NCI-H1417 treated with DMSO at 0.1 percent for 48 hours (cell line): ENCODE measurements at places on chromosomes 7 and 10.

DNA sequence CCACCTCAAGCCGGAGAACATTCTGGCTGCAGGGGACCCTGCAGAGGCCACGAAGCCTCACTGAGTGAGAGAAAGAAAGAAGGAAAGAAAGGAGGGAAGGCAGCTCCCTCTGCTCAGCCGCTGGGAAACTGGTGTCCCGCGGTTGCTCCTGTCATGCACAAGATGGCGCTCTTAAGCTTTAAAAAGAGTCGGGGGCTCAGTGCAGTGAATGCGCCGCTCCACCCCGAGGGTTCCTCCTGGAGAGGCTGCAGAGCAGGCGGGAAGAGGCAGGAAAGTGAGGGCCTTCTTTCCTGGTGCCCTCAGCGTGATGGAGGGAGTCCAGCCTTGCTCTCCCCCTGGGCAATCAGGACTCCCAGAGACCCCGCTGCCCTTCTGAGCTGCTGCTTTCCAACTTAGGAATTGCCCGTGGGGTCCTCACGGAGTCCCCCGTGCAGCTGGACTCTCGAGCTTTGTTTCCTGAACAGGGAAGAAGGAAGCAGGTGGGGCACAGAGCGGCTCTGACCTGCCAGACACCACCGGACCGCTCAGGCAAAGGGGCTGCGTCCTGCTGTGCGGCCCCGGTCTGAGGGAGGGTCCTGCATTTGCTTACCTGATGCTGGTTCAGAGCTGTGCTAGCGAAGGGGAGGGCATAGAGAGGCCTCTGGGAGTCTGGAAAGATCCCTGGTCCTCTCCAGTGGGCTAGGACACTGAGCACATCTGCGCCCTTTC, 141.9 kb upstream of the MKI67 start:
- no peak for DNase-seq

GRCh38 chr7:104775531-104775930, 238.5 kb upstream of the KMT2E start:
- DNase-seq = no peak

DNA sequence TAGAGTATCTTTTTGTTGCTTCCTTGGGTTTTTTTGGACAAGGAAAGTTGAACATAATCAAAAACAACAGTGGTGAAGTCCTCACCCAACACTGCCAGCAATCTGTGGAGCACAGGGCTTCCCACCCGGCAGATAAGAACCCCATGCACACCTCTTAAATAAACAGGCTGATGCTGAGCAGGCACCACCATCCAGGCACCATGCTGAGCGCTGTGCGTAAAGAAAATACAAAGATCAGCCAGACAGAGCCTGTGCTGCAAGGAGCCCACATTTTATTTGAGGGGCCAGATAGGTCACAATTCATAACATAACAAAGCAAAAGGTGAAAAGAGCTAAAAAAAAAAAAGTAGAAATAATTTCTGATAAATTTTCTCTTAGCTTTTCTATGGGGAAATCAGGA, 231.2 kb downstream of the PTPRN2 start:
- DNase-seq = no peak

- no peak for DNase-seq
Observed at GRCh38 chr10:94225589-94225988, 137.2 kb downstream of the NOC3L start.

- DNase-seq = no peak
Observed at GRCh38 chr7:76411626-76412025, 2.1 kb upstream of the SSC4D start.

GRCh38 chr10:87578160-87578841, 73.6 kb downstream of the MINPP1 start:
- DNase-seq = no peak

DNA sequence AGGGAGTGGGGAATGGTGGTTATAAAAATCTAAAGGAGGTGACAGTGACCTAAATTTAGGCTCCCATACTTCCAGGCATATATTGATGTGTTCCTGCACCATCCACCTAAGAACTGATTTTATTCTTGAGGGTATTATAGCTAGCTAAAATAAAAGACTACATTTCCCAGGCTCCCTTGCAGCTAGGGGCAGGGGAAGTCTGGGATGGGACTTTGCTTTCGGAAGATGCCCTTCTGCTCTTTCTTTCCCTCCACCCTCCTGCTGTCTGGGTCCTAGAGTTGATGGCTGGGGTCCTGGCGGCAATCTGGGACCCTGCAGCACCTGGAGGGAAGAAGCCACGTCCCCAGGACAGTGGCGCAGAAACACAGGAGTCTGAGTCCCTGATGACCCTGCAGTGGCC, 53.8 kb upstream of the SAMD8 start:
- no peak for DNase-seq

GRCh38 chr7:132575419-132575981, 770 bp downstream of the PLXNA4 start:
- DNase-seq = no peak

DNA sequence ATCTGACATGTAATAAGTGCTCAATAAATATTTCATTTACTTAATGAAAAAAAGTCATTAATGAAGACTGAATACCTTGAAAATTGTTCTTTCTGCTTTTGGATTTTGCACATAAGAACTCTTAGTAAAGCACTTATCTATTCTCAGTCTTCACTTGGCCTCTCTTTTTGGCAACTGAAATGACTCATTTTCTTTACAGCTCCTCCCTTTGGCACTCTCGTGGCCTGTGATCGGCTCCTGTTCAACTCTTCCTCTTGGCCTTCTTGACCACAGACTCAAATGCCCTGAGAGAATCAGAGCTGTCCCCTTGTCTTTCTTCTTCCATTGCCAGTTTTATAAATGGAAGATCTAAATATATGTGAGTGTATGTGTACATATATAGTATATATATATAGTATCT, 54.2 kb downstream of the FOXP2 start:
- no peak for DNase-seq
